ENCODE measurements at places on chromosomes 12 and 14.

DNA sequence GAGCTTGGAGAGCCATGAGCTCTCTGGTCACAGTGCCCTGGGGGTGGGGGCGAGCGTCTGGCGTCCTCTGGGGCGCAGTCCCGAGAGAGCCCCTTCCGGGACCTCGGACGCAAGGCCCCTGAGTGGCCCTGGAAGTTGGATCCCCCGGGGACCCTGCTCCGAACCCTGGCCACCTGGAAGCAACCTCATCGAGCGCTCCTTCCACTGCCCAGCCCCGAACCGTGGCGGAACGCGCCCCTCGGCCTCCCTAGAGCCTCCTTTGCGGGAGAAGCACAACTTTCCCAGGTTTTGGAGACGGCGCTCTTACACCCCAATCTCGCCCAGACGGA is 1.2 kb downstream of the NOS1 start:
- no peak for DNase-seq

GRCh38 chr14:59292921-59293534 is 104.6 kb downstream of the DAAM1 start:
- DNase-seq, result no peak

DNA sequence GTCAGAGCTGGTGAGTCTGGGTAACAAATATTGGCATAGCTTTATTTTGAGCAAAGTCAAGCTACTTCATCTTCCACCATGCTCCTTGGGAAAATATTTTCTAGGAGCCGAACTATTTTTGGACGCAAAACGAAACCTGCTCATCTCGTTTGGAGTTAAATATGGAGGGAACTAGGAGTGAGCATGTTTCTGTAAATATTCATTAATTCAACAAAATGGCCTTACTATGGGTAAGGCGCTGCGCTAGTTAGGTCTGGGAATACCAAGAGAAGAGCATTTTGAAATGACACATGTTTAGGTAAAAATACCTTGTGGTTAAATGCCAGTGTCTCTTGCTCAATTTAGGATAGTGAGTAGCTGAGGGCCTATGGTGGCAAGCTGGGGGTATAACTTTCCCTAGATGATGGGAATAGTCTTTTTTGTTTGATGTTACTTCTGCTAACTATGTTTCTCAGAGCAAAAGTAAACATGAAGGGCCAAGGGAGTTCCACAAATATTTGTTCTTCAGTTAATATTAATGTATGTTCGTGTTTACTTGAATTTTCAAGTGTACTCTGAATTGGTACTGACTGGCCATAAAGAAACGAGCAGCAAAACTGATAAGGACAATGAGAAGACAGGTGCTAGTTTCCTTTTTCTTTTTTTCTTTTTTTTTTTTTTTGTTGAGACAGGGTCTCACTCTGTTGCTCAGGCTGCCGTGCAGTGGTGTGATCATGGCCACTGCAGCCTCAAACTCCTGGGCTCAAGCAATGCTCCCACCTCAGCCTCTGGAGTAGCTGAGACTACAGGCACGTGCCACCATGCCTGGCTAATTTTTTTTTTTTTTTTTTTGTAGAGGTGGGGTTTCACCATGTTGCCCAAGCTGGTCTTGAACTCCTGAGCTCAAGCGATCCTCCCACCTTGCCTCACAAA is 77.7 kb downstream of the MAP1LC3B2 start:
- DNase-seq, result no peak

- DNase-seq, result peak; percentile 22
Measured at GRCh38 chr14:54881235-54881760, 21.3 kb downstream of the GCH1 start.

Measured in MV-4-11 (cell line).